Stimulated activated CD8-positive, alpha-beta memory T cell treated with anti-CD3 and anti-CD28 coated beads, Interleukin-4, amount 100 ng/mL, for 48 hours (primary cell): ENCODE measurements at places on chromosomes 12 and 14.

DNA sequence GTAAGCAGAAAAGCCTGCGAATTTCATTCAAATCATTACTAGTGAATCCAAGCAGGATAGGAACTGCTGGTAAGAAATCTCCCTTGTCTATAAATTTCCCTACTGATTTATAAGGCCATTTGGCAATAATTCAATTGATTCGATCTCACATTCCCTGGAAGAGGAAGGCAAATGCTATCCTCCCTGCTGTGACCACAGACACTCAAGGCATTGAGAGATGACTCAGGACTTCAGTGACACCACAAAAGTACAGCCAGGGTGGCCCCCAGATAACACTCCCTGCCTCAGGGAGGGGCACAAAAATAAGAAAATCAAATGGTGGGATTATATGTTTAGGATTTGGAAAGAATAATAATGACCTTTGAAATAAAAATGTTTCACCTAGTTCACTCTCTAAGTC is 162.7 kb downstream of the GRIP1 start:
- no peak for DNase-seq

DNA sequence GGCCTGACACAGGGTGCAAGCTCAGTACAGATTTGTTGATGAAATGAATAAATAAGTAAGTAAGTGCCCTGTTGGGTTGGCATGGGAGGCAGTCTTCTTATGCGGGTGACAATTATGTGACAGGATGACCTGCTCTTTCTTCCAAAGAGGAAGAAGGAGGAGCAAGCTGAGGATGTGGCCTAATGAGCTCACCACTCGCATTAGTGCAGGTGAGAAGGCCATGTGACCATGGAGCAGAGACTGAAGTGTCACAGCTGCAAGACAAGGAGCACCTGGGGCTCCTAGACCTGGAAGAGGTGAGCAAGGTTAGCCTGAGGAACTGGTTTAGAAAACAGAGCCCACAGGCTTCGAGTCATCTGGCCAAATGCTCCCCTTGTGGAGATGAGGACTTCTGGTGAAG is 34.9 kb downstream of the LRTM2 start:
- no peak for DNase-seq

GRCh38 chr12:15244341-15244740 is 23.1 kb upstream of the RERG start:
- DNase-seq, result no peak

- DNase-seq, result no peak
Observed at GRCh38 chr12:130686511-130686991, 29.5 kb downstream of the RIMBP2 start.

DNA sequence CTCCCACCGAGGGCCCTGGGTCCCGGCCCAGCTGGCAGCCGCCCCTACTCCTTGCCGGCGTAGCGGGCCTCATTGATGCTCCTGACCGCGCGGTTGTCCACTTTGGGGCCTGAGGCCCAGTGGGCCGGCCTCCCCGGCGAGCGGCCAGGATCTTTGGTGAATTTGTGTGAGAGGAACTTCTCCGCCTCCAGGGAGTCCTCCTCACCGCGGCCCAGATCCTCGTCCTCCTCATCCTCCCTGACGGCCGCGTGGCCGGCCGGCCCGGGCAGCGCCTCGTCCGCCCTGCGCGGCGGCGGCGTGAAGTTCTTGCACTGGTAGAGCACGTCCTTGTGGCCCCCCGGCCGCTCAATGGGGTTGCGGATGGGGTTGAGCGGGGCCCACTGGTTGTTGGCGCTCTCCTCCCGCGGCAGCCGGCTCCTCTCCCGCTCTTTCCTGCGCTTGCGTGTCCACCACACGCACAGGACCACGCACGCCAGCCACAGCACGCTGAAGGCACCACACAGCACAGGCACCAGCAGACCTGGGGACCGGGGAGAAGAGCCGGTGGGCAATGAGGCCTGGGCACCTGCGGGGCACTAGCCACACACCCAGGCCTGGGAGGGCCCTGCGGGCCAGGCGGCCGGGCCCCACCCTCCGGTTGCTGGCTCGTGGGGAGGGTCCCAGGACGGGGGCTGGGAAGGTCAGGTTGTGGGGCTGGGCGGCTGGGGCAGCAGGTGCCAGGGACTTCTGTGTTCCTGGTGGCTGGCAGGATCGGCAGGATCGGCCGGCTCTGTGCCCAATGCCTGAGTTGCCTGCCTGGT is 25.7 kb downstream of the JAG2 start:
- DNase-seq, result no peak

GRCh38 chr14:90429754-90430153 is 32.9 kb downstream of the CALM1 start:
- DNase-seq, result no peak

DNA sequence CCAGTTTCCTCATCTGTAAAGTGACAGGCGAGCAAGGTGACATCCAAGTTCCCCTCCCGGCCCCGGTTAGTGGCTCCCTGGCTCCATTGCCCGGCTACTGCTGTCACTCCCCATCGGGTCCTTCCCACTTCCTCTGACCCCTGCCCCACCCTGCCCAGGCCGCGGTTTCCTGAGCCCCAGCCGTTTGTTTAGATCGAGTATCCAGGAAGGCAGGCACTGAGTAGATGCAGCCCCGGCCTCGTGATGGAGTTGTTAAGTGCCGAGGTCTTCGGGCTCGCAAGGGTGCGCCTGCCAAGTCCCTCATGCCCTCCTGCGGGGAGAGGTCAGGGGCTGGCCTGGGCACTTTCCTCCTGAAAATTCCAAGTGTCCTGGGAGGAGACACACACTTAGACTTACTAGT is 55.4 kb downstream of the TEAD4 start:
- DNase-seq, result no peak

- no peak for DNase-seq
Observed at GRCh38 chr12:45568808-45569207, 160.7 kb upstream of the ARID2 start.

DNA sequence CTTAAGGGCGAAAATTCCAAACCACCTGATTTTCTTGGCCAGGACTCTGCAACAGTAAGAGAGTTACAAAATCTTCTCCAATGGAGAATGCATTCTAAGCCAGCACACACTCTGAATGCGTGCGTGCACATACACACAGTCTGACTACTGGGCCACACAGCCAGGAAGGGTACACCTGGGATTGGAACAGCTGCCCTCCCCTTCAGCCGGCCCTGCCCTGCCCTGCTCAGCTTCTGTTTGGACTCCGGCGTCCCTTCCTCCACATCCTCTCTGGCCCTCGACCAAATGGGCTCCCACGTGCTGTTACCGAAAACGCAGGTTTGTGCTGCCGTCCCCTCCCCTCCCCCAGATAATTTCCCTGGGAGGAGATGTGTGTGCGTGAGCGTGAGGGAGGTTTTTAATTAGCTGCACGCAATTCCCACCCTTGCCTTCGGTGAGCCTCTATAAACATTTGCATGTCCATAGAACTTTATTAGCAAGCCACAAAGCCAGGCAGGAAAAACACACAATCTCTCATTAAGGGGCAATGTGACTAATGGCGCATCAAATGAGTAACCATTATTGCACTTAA is 43.0 kb downstream of the CCNK start:
- DNase-seq, result no peak

DNA sequence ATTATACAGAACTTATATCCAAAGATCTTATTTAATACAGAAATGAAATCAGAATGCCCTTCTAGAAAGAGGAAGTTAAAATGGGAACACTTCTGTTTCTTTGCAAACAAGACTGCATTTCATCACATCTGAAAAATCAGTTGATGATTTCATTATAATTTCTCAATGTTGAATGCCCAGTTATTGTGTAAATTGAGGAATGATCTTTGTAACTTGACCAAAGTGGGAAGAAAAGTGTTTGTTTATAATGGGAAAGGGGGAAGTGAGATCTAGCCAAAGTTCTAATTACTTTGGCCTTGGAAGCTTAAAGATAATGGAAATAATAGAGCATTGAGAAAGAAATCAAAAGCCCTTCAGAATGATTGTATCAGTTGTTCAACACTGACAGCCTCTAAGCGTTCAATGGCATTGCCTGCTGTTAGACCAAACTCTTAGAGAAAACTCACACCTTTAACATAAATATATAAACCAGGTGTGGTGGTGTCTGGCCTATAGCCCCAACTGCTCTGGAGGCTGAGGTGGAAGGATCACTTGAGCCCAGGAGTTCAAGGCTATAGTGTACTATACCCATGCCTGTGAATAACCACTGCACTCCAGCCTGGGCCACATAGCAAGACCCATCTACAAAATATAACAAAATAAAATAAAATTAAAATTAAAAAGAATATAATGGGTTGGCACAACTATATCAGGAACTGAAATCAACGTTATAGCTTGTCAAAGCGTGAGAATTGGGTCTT is 9.9 kb upstream of the LYZ start:
- no peak for DNase-seq

DNA sequence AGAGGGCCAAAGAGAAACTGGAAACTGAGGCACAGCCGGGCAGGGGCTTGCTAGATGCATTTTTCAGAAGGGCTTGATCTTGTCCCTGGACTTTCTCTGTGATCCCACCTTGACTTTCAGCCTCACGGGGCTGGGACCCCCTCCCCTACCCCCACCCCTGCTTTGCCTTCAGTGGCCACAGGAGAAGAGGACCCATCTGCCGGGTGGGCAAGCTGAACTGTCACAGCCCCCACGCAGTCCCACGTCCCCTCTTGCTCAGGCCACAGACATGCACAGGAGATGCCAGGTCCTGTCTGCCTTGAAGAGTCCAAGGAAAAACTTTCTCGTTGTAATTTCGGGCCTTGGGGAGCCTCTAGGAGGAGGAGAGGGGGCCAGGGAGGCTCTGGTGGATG is 158.9 kb downstream of the KIF26A start:
- DNase-seq, result no peak

- no peak for DNase-seq
Observed at GRCh38 chr14:24690492-24690891, 56.5 kb upstream of the GZMB start.

DNA sequence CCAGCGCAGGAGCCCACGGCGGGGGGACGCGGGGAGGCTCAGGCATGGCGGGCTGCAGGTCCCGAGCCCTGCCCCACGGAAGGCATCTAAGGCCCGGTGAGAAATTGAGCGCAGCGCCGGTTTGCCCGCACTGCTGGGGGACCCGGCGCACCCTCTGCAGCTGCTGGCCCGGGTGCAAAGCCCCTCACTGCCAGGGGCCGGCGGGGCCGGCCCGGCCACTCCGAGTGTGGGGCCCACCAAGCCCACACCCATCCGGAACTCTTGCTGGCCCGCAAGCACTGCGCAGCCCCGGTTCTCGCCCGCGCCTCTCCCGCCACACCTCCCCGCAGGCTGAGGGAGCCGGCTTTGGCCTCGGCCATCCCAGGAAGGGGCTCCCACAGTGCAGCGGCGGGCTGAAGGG is 8.5 kb upstream of the TSPAN8 start:
- no peak for DNase-seq

- DNase-seq, result no peak
Observed at GRCh38 chr12:117388951-117389446, 27.6 kb upstream of the NOS1 start.

DNA sequence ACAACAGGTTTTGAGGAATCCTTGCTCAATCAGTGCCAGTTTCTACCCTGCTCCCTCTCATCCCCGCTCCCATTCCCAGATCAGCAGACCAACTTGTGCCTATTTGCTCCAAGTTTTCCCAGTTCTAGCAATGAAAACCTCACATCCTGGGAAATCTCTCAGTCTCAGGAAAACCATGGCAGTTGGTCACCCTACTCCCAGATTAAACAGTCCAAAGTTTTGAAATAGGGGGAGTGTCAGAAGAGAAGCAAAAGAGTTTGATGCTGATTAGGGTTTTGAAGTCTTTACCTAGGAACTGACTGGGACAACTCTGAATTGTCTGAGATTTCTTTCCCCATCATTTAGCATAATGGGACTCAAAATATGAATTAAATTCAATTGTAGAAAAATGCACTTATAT is 95.8 kb upstream of the ARID2 start:
- DNase-seq, result no peak

- peak; percentile 31 for DNase-seq
Observed at GRCh38 chr12:22333186-22333712, 1.3 kb downstream of the ST8SIA1 start.

DNA sequence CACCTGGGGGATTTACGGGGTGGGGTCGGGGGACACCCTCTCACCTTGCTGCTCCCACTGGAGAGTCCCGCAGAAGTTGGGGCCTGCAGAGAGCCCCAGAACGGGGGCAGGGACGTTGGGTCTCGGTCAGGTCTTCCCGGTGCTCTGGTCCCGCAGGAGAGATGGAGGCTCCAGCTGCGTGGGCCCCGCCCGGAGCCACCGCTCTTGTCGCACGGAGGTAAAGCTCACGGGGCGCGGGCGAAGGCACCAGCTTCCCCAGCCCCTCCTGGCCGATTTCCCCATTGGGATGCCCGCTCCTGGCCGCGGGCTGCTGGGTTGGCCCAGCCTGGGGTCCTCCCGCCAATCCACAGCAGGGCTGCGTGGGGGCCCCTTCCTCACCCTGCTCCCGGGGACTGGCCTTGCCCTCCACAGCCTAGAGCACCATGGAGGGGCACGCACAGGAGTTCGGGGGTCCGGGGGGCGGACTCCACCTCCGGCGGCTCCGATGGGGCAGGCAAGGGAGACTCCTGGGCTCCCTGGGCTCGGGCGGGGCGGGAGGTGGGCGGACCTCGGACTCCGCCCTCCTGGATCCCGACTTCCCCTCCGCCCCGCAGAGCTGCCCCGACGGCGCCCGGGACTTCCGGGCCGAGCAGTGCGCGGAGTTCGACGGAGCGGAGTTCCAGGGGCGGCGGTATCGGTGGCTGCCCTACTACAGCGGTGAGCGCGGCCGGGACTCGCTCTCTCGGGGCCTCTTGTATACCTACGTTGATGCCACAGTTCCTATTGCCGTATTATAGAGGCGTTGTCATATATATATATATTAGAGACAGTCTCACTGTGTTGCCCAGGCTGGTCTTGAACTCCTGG is 8.4 kb downstream of the PAPLN start:
- DNase-seq, result peak; percentile 63

DNA sequence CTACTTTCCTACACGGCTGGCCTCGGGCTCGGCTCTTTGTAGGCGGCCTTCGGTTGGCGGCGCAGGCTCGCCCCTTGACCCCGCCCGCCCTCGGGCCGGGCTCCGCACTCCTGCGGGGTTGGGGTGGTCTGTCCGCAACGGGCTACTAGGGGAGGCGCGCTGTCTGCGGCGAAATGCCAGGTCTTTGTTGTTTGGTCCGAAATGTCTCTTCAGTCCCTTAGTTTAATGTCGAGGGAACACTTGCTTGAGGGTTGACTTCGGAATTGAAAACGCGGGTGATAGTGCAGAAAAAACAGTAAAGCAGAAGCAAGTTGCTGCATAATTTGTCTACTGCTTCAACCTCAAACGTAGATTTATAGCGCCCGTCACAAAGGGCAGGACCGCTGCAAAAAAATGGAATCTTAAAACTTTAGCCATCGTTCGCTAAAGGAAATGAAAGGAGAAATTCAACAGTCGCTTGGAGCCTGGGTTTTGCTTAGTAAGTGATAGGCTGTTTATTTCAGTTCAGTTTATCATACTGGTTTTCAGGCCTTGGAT is 390 bp downstream of the JKAMP start:
- no peak for DNase-seq

DNA sequence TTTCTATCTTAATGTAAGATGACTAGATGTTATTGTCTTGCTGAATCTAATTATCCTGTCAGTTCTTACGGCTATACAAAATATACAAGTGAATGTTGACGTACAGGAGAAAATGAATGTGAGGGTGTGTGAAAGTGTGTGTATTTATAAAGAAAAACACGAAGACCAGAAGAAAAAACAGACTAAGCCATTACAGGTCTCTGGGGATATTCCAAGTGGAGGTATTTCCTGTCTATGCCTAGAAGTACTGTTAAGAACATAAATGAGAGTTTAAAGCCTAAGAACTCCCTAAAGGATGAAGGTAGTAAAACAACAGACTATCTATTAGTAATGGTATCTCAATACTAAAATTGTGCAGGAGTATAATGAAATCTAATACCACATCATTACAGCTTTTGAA is 7.6 kb downstream of the MDM1 start:
- DNase-seq, result no peak

GRCh38 chr12:104643093-104643818 is 186.5 kb downstream of the CHST11 start:
- no peak for DNase-seq
